Esophagus mucosa (tissue), 1 donor: ENCODE measurements at places on chromosomes 4 and X. TPM values are rescaled to one million over a fixed set of nuclear protein-coding genes. Genes with fewer than 3 reads are reported as not detected.

GRCh38 chr4:42781315-42781714 is 111.2 kb upstream of the GRXCR1 start:
- ATAC-seq, result no peak

DNA sequence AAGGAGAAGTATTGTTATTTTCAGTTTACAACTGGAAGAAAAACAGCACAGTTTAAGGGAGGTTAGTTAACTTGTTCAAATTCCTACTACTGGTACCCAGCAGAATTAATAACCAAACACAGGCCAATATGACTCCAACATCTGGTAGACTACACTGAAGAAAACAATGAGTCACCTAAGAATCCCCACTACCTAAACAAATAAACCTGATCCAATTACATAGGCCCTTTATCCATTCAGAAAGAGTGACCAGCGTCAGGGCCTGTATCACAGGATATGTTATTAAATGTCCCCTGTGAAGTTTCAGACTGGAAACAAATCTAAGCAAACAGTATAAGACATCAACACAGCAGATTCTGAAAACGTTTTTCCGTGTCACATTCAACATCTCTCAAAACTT is 492.5 kb upstream of the INTU start:
- ATAC-seq, result no peak

Gene TCEAL5
- not detected for total RNA-seq

Gene HSFX2
- not detected for total RNA-seq

Gene ODAPH
- 0.12 TPM for total RNA-seq

Gene CXCL1
- 22.9 TPM for total RNA-seq

DNA sequence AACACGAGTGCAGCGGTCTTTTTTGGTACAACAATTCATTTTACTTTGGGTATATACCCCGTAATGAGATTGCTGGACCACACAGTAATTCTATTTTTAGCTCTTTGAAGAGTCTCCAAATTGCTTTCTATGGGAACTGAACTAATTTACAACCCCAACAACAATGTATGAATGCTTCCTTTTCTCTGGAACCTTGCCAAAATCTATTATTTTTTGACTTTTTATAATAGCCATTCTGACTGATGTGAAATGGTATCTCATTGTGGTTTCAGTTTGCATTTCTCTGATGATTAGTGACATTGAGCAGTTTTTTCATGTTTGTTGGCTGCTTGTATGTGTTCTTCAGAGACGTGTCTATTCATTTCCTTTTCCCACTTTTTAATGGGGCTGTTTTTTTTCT is 240.8 kb downstream of the STK32B start:
- no peak for ATAC-seq

Gene RNF175
- total RNA-seq, result not detected

GRCh38 chr4:31236020-31236638 is 516.0 kb downstream of the PCDH7 start:
- ATAC-seq, result no peak

GRCh38 chr4:65336465-65336864 is 333.8 kb downstream of the EPHA5 start:
- no peak for ATAC-seq

- no peak for ATAC-seq
Measured at GRCh38 chrX:31420302-31420701, 348.5 kb upstream of the FTHL17 start.

Gene PPARGC1A
- total RNA-seq, result 0.60 TPM

- ATAC-seq, result no peak
Measured at GRCh38 chrX:13836575-13836974, 19.7 kb upstream of the GPM6B start.

DNA sequence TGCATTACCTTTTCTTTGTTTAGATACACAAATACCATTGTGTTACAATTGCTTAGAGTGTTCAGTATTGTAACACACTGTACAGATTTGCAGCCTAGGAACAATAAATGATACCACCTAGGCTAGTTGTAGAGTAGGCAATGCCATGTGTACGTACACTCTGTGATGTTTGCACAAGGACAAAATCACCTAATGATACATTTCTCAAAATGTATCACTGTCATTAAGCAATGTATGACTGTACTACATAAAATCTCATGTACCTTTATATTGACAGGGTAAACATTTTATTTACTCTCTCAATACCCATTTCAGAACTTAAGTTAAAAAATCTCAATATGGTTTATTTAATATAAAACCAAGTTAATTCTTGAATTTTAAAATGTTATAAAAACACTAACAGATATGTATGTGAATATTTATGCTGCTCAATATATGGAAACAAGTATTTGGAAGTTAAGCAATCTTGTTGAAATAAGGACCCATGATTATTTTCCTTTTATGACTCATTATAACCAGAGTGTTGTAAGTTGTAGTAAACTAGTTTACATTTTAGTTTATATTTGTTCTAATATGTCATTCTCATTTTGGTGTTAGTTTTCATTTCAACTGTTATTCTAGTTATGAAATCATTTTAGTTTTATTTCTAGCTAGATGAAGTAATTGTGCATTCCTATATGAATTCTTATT is 409.2 kb downstream of the TLL1 start:
- ATAC-seq, result no peak

DNA sequence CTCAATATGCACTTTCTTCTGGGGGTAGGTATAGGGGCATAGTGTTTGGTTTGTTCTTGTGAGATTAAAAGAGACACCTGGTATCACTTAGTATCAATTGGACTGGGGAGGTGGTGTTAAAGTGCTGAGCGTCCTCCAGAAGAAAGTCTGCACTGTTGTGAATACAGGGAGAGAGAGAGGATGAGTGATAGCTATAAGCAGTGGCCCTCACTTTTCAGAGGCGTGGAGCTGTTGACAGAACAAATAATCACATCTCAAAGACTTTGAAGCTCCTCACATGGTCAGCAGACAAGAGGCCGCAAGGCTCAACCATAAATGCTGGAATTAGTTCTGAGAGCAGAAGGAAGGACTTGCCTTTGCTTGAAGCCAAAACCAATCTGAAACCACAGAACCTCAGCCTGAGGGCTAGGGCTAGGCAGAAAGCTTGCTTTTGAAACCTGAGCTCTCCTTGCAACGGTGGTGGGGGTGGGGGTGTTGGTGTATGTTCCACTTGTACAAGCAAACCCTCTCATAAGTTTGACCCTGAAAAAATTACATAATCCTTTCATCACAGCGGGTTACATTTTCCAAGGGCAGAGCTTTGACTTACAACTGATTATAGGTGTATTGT is 123.2 kb upstream of the SCML1 start:
- no peak for ATAC-seq

Gene PFKFB1
- 0.36 TPM for total RNA-seq

- ATAC-seq, result no peak
Measured at GRCh38 chrX:145393702-145394235, 146.5 kb downstream of the SPANXN1 start.

Gene ASB12
- total RNA-seq, result not detected

DNA sequence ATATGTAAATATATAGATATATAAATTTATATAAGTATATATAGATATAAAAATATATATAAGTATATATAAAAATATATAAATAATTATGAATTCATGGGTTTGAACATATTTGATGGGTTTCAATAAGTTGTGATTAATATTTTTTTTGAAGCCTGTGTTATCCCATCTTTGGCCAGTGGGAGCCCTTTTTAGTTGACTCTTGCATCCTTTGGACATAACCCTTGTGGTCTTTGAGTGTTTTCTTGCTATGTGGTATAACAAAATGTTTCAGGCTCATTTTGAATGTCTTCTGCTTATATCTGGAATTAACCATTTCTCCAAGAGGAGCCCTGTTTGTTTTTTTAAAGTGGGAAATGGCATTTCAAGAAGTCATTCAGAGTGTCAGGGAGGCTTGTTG is 15.2 kb downstream of the SNX25 start:
- no peak for ATAC-seq

Gene TEX13C
- not detected for total RNA-seq

DNA sequence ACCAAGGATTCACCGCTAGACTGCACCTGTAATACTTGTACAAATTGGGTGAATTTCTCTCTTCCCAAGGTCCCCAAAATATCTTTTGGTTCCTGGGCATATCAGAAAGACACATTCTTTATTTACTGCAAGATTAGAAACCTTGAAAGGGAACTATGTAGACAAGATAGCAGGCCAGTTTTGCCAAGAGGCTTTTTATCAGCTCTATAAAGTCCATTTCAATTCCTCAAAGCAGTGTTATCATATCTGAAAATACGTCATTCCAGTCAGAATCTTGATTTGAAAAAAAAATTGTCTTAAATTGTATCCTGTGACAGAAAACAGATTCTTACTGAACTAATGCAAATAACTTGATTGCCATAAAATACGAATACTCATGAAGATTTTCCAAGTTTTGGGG is 37.0 kb upstream of the NSG1 start:
- no peak for ATAC-seq

GRCh38 chrX:72006461-72006860 is 95.8 kb downstream of the NHSL2 start:
- ATAC-seq, result no peak

GRCh38 chr4:121875652-121876051 is 5.4 kb upstream of the BBS7 start:
- no peak for ATAC-seq

DNA sequence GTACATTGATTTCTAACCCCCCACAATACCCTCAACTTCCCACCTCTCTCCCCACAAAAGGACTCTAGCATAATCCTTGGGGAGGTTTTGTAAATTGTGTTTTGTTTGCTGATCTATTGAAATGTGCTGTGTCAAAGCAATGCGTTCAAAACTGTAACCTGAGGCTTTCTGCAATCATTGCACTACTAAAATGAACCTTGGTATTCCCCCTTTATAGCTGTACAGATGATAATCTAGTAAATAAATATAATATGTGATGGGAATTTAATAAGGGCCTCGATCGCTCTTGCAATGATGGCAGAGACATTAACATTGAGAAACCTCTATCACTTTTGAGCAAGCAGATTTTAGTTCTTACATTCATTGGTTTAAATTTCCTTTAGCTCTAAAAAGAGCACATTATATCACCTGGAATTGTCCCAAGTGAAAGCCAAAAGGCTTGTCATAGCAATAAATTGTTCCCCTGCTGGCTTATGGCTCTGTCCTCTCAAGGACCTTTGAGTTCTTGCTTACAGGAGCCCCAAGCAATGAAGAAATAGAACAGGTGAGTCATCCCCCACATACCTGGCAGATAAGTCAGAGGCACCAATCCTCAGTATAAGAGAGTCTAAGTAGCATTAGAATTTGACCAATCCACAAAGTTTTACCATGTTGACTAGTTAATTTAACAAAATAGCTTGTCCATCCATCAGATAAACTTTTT is 18.4 kb upstream of the ACE2 start:
- peak; percentile 98 for ATAC-seq

Gene BMP3
- total RNA-seq, result 0.28 TPM

- ATAC-seq, result no peak
Measured at GRCh38 chrX:152635941-152636340, 1.8 kb upstream of the GABRQ start.

Gene AMOT
- total RNA-seq, result 3.3 TPM

GRCh38 chrX:40177942-40178715 is 80.4 kb upstream of the BCOR start:
- no peak for ATAC-seq

Gene DAPP1
- total RNA-seq, result 54.7 TPM

GRCh38 chr4:6826781-6827508 is 44.4 kb downstream of the KIAA0232 start:
- ATAC-seq, result no peak

Gene TCEAL6
- total RNA-seq, result not detected

DNA sequence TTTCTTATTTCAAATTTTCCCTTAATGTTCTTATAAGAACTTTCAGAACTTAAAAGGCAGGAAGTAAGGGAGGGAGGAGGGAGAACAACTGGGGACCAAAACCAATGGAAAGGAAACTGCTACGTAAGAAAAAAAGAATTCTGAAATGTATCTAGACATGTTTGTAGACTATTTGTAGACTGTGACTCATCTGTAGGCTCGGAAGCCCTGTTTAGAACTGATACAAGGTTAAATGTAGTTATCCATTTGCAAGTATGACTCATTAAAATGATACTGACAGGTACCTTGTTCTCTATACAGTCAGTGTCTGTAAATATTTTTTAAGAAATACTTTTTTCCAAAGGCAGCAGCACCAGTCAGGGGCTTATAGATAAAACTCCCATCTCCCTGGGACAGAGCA is 202.0 kb downstream of the DHX15 start:
- ATAC-seq, result peak; percentile 89

Gene ACOT9
- total RNA-seq, result 7.2 TPM

DNA sequence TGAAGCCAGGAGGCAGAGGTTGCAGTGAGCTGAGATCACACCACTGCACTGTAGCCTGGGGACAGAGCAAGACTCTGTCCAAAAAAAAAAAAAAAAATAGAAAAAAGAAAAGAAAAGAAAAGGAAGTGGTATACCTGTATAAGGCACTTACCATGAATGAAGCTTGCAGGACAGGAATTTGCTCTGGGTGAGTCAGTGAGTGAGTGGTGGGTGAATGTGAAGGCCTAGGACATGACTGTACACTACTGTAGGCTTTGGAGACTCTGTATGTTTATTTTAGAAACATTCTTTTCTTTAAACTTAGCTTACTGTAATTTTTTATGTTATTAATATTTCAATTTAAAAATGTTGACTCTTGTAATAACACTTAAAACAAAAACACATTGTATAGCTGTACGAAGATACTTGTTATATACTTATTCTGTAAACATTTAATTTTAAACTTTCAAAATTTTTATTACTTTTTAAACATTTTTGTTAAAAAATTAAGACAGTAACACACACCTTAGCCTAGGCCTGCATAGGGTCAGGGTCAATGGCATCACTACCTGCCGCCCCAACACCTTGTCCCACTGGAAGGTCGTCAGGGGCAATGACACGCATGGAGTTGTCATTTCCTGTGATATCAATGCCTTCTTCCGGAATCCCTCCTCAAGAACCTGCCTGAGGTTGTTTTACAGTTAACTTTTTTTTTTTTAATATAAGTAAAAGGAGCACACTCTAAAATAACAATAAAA is 78.7 kb downstream of the CLNK start:
- no peak for ATAC-seq

Gene LEF1
- 10.0 TPM for total RNA-seq

- peak; percentile 42 for ATAC-seq
Measured at GRCh38 chr4:48991357-48991756, 5.3 kb downstream of the CWH43 start.
